ENCODE measurements at places on chromosomes 11 and 22.

- no peak for DNase-seq
Observed at GRCh38 chr11:93775289-93775688, 8.8 kb upstream of the MED17 start.

- DNase-seq = peak; percentile 83
Observed at GRCh38 chr11:29321293-29322132, 695.3 kb downstream of the KCNA4 start.

GRCh38 chr11:67368621-67369020 is 4.8 kb downstream of the CLCF1 start:
- no peak for DNase-seq

GRCh38 chr11:122663056-122663740 is 7.7 kb downstream of the UBASH3B start:
- no peak for DNase-seq

- no peak for DNase-seq
Observed at GRCh38 chr22:23224846-23225245, 44.5 kb downstream of the BCR start.

GRCh38 chr11:36110668-36111410 is 167.0 kb downstream of the LDLRAD3 start:
- no peak for DNase-seq

- no peak for DNase-seq
Observed at GRCh38 chr11:6191742-6192141, 7.3 kb upstream of the OR52W1 start.

- no peak for DNase-seq
Observed at GRCh38 chr11:15754221-15754620, 602.1 kb downstream of the SOX6 start.

DNA sequence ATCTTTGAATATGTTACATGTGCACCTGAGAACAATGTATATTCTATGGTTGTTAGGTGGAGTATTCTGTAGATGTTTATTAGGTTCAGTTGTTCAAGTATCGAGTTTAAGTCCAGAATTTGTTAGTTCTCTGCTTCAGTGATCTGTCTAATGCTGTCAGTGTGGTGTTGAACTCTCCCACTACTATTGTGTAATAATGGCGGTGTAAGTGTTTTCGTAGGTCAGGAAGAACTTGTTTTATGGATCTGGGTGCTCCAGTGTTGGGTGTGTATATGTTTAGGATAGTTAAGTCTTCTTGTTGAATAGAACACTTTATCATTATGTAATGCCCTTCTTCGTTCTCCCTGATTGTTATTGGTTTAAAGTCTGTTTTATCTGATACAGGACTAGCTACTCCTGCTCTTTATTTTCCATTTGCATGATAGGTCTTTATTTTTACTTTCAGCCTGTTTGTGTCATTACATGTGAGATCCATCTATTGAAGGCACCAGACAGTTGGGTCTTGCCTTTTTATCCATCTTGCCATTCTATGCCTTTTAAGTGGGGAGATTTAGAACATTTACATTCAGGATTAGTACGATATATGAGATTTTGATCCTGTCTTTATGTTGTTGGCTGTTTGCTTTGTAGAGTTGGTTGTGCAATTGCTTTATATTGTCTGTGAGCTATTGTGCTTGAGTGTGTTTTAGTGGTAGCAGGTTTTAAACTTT is 121.6 kb downstream of the DDX10 start:
- DNase-seq = no peak

GRCh38 chr22:42608823-42609361 is 5.8 kb downstream of the POLDIP3 start:
- peak; percentile 69 for DNase-seq

GRCh38 chr11:88280673-88281316 is 56.7 kb downstream of the CTSC start:
- DNase-seq = no peak

GRCh38 chr11:49851971-49852389 is 100.2 kb upstream of the OR4C13 start:
- no peak for DNase-seq
